ENCODE measurements at places on chromosomes 2 and 18. TPM values are rescaled to one million over a fixed set of nuclear protein-coding genes. Genes with fewer than 3 reads are reported as not detected.

GRCh38 chr2:10475811-10476660 lies 27.9 kb upstream of the ODC1 start:
- DNase-seq = no peak

- DNase-seq = no peak
These were observed 51.8 kb downstream of the PMAIP1 start for GRCh38 chr18:59951591-59951990.

GRCh38 chr2:240818293-240819125 lies 1.5 kb downstream of the KIF1A start:
- no peak for DNase-seq

DNA sequence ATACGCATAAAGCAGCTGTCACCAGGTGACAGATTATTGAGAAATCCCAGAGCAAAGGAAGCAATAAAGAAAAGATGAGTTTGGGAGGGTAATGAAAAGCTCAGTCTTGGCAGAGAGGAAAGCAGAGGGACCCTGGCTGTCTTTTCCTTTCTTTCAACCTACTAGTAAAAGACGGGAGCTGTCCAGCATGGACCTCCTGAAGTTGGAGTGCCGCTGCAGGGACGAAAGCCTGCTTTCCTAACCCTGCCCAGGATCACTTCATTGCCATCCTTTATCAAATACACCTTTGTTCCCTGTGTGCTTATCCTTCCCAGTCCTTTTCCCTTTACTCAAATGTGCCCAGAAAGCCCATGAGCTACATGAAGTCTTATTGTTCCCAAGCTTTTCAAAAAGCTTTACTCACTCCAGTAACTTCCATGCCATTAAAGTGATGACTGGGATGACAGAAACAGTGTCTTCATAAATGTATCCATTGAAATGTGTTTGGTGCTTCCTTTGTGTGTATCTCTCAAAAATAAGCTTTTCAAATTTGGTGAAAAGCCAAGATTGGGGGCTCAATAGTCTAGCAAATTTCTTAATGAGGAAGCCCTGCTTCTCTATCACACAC lies 3.7 kb upstream of the SPR start:
- DNase-seq = no peak

The ST8SIA3 gene
- total RNA-seq = not detected

All from tibial nerve (tissue), 4 donors.